Cardiac fibroblast (primary cell): ENCODE measurements at places on chromosomes 16 and 17.
A peak's percentile ranks its signal among the peaks of the same experiment; 100 is the strongest.

GRCh38 chr16:46774743-46775177, 26.6 kb upstream of the MYLK3 start:
- DNase-seq: no peak

DNA sequence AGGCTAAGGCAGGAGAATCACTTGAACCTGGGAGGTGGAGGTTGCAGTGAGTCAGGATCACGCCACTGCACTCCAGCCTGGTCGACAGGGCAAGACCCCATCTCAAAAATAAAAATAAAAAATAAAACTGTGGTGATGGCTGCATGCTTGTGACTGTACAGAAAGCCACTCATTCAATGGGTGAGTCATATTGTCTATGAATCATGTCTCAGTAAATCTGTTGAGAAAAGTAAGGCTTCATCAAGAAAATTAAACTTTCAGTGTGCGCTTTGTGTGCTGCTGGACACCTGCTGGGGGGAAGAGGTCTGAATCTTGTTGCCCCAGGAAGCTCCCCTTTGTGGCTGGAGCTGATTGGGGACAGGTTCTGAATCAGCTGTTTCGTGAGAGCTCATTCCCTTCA, 11.3 kb downstream of the NUBP1 start:
- DNase-seq: peak; percentile 58

- no peak for DNase-seq
Measured at GRCh38 chr16:30456302-30456701, 10.6 kb upstream of the SEPHS2 start.

- no peak for DNase-seq
Measured at GRCh38 chr17:77570565-77570898, 388.0 kb upstream of the TNRC6C start.
